SW480 (cell line): ENCODE measurements at places on chromosomes 3 and 15.

DNA sequence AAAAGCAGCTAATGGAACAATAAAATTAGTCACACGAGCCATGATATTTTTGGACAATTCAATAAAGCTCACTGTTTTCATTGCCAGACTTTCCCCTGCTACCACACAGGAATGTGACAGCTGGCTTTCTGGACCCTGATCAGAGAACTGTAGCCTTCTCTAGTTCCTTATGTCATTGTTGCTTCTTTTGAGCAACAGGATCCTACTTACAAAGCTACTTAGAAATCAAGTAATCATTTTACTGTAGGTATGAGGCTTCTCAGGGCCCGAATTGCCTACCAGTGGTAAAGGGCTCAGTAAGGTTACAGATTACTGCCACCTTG, 94.3 kb upstream of the AADACL2 start:
- DNase-seq: no peak

DNA sequence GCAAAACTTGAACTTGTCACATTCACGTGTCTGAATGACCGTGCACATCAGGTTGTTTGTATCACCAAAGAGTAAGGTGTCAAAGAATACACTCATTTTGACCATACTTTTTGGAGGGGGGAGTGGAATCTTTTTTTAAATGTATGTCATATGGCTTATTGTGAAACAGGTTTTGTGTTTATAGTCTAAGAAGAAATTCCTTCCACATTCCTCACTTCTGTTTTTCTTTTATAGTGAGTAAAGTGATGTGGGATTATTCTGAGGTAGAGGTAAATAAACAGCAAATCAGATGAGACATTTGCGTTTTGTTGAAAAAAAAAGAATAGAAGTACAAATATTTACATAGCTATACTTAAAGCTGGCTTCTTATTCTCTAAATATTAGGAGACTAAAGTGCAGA, 33.0 kb downstream of the SRP14 start:
- no peak for DNase-seq

GRCh38 chr3:25973122-25973521, 183.2 kb downstream of the OXSM start:
- DNase-seq: no peak

- DNase-seq: no peak
Observed at GRCh38 chr3:65478551-65479500, 559.9 kb downstream of the MAGI1 start.
